ENCODE measurements at places on chromosomes 2 and 18.

GRCh38 chr2:226652369-226652768 is 147.3 kb downstream of the IRS1 start:
- no peak for DNase-seq

GRCh38 chr18:12606592-12607315 is 51.2 kb downstream of the SPIRE1 start:
- no peak for DNase-seq

GRCh38 chr2:198077477-198077876 is 273.1 kb downstream of the PLCL1 start:
- no peak for DNase-seq

GRCh38 chr2:188118431-188118830 is 173.2 kb upstream of the GULP1 start:
- no peak for DNase-seq

DNA sequence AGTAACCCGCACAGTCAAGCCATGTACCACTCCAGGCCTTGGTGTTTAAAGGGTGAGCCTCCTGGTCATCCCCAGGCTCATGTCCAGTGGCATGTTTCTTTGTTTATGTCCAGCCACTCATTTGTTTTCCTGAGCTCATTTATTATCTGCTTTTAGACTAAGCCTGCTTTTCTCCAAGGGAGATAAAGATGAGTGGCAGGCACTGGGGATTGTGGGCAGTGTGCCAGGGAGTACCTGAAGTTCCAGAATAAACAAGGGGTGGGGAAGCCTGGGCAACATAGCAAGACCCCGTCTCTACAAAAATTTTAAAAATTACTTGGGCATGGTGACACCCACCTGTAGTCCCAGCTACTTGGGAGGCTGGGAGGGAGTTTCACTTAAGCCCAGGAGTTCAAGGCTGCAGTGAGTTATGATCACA is 1.9 kb downstream of the ANXA4 start:
- no peak for DNase-seq

GRCh38 chr2:207256476-207257207 is 90.9 kb upstream of the KLF7 start:
- no peak for DNase-seq

DNA sequence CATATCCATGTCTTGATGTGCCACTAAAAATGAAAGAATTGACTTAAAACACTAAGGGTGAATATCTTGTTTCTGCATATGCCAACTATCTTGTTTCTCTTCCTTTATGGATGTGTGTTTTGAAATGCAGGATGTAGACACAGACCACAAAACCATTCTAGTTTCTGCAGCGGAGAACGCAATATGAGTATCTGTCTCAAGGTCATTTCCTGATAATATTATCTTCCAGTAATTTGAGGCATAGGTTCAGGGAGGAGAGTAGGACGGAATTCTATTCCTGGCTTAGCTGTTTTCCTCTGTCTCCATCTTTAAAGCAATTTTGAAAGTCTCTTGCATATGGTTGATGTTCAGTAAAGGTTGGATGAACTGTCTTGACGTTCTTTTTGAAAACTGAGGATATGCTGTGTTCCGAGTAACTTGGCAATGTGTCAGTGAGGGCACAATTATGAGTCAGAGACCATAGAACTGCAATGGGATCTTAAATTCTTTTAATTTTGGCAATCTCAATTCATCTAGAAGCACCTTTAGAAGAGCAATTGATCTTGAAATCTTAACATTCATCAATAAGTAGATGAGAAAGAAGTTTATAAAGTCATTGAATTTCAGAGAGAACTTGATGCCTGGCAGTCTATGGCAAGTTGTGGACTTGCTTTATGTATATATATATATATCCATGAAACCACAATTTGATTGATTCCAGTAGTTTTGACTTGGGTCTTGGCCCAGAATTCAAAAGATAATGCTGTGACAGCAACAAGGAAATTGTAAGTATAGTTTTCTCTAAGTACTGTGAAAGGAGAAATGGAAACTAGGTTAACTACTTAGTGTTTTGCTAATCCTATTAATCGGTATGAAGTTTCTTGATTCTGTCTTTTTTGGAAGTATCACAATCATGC is 24.8 kb downstream of the RAB27B start:
- DNase-seq, result no peak

DNA sequence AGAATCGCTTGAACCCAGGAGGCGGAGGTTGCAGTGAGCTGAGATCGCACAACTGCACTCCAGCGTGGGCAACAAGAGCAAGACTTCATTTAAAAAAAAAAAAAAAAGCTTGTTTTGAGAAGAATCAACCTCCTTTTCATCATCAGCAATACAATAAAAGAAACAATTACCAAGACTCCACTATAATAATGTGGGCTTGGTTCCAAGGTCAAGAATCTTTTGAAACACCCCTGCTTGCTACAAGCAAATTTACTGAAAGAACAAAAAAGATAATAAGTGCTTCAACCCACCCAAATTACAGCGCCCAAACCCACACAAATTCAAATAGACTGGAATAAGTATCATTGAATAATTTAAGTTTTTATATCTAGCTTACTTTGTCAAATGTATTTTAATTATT is 33.6 kb upstream of the MAPRE3 start:
- DNase-seq, result no peak
